ENCODE measurements at places on chromosomes 7 and 10.

GRCh38 chr10:89100680-89101079 is 106.4 kb downstream of the CH25H start:
- no peak for DNase-seq

GRCh38 chr7:47521816-47522561 is 59.9 kb downstream of the TNS3 start:
- no peak for DNase-seq

DNA sequence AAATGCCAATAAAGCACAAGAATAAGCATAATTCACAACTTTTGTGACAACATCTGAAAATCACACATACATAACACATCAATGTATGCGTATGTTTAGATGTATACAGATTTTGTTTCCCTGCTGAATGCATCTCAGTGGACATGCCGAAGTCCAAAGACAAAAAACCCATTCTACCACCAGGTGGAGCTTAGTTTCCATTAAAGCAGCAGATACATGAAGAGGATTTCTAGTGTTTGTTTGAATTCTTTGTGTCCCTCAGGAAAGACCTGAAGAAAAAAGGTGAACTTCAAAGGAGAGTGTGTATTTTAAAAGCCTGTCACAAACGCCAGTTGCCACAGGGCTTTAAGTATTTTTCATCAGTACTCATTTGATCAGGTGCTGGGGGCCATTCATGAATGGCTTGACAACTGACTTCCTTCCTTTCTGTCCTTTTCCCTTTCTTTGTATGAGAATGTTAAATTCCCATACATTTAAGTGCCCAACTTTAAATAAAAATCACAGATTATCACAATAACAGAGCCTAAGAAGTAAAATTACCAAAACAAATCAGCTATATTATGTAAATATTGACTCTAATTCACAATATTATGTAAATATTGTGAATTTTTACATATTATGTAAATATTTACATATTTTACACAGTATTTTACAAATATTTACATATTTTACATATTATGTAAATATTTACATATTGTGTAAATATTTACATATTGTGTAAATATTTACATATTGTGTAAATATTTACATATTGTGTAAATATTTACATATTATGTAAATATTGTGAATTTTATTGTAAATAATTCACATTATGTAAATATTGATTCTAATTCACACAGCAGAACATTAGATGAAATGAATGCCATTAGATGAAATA is 343.0 kb downstream of the CRPPA start:
- DNase-seq, result no peak

DNA sequence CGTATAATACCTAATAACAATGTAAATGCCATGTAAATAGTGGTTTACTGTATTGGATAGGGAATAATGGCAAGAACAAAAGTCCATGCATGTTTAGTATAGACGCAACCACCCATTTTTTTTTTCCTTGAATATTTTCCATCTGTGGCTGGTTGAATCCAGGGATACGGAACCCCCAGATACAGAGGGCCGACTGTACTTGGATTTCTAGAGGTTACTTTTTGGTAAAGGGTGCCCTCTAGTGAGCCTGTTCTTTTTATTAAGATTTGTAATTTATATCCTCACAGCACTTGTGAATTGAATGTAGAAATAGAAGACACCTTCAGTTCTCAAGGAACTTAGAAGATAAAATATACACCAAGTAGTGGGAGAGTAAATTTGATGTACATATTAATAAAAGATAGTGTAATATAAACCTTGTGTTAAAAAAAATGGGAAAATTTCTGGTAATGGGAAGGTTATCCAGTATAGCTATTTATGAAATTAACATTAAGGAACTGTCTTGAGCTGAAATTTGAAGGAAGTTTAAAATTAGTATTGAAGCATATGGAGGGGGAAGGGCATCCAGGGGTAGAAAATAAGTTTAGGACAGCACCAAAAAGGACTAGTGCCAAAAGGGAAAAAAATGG is 32.0 kb downstream of the EXOC6 start:
- no peak for DNase-seq

DNA sequence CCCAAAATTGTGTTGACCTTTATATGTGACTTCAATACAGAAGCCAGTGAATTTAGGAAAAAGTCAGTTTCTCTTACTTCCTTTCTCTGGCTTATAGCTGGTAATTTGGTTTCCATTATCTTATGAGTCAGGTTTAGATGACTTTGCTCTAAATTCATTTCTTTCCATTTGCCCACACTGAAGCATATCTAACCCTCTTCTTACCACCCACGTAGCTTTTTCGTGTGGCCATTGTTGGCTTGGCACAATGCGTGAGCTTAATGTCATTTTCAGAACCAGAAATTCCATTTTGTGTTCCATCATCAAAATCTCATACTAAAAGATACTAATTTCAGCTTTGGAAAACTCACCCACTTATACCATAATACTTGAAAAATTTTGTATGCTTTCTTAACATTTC is 271.2 kb downstream of the INHBA start:
- no peak for DNase-seq

DNA sequence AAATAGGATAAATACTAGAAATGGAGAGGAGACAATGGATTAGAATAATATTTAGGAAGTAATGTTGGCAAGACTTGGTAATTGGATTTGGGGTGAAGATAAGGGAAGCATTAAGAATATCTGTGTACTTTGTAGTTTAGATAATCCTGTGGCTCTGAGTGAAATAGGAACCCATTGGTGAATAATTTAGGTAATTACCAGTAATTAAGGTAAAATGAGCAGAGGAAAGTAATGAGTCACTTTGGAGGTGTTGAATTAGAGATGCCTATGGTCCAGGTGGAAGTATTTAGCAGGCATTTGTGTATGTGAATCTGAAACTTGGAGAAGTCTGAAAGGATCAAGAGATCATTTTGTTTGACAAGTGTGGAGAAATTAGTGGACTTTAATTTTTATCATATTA is 5.7 kb downstream of the C1GALT1 start:
- DNase-seq, result no peak

DNA sequence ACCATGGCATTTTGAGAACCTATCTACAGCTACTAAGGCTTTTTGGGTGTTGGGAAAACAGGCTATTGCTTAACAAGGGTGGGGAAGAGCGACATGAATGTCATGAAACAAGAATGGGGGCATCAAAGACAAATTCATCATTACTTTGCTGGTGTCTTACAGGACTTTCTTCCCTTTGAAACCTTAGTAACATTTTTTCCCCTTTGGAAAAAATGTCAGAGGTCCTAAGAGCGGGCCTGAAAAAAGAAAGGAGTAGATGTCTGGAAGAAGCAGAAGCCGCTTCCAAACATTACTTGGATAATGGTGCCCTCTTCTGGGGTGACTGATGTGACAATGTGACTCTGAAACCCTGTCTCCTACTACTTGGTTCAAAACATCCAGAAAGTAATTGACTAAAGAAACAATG is 3.8 kb upstream of the DDX50 start:
- DNase-seq, result peak; percentile 8

- no peak for DNase-seq
Measured at GRCh38 chr10:63843107-63843506, 321.9 kb downstream of the REEP3 start.

- no peak for DNase-seq
Measured at GRCh38 chr10:121681997-121682687, 83.9 kb upstream of the FGFR2 start.

GRCh38 chr7:45176091-45176490 is 18.5 kb downstream of the RAMP3 start:
- DNase-seq, result no peak

DNA sequence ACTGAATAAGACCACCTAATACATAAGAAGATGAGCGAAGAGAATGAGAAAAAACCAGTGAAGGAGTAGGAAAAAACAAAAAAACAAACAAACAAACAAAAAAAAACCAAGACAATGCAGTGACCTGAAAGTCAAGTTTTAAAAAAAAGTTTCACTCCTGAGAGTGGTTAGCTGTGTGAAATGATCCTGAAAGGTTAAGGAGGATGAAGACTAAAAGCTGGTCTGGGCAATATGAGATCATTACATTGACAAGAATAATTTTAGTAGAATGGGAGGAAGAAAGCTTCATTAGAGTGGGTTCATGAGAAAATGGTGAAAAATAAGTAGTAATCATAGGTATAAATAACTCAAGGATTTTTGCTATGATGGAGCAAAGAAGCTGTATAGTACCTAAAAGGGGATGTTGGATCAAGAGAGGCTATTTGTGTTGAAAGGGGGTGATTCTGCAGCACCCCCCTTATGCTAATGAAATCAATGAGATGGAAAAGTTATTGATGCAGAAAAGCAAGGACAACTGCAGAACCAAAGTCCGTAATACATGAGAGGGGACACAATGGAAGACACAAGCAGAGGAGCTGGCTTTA is 80.2 kb downstream of the KMT2C start:
- no peak for DNase-seq

DNA sequence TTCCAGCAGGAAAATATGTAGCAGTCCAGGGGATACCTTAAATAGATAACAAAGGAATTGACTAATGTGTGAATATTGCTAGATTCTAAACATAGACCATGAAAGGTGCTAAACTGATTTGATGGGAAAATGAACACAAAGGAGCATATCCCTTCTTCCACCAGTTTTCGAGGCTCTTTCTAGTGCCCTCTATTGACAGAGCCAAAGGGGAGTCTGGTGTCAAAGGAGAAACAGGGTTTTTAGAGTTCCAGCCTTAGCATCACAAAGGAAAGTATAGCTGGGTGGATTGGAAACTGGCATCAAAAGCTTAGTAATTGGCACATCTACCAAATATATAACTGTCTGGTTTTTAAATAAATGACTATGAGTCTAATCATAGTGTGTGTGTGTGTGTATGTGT is 636.8 kb downstream of the ETV1 start:
- DNase-seq, result no peak

DNA sequence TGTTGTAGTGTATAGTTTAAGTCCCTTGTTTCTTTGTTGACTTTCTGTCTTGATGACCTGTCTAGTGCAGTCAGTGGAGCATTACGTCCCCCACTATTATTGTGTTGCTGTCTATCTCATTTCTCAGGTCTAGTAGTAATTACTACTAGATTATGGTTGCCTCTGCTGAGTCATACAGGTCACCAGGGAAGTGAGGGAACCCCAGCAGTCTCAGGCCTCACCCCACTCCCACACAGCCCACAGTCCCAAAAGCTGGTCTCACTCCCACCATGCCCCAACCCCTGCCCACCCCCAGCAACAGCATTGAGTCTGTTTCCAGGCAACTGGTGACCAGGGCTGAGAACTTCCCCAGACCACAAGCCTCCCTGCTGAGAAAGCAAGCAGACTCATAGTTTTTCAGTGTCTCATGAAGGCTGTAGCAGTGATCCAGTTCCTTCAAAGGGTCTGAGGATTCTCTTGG is 88.0 kb downstream of the PLXDC2 start:
- DNase-seq, result no peak

All from activated naive CD4-positive, alpha-beta T cell treated with Interleukin-2 at 50 U/mL for 16 hours (primary cell).